ENCODE measurements at places on chromosomes 6 and 20.
A peak's percentile ranks its signal among the peaks of the same experiment; 100 is the strongest.

DNA sequence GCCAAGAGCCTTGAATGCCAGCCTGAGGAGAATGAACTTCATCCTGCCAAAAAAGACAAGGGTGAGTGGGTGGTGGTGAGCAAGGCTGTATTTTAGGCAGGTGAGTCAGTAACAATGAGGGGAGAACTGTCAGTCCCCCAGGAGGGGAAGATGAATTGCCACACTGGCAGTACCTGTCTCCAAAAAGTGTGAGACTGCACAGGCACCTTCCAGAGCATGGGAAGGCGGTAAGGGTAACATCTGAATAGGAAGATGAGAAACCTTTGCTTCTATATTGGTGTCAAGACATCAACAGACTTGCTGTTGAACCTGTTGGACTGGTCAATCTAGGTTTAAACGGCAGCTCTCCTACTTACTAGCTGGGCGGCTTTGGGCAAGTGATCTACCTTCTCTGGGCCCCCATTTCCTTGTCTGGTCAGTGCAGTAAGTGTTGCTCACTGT lies 30.9 kb downstream of the STK35 start:
- DNase-seq = no peak

GRCh38 chr6:3356056-3356823 lies 97.5 kb downstream of the PSMG4 start:
- DNase-seq = peak; percentile 18

DNA sequence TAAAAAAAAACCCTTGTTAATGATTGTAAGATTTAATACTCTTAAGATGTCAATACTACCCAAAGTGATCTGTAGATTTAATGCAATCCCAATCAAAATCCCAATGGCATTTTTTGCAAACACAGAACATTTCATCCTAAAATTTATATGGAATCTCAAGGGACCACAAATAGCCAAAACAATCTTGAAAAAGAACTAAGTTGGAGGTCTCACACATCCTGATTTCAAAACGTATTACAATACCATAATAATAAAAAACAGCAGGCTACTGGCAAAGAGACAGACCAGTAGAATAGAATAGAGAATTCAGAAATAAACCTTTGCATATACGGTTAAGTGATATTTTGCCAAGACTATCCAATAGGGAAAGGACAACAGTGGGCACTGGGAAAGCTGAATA lies 331.9 kb upstream of the JARID2 start:
- DNase-seq = no peak

GRCh38 chr6:109322825-109323224 lies 59.4 kb downstream of the CD164 start:
- no peak for DNase-seq

- DNase-seq = no peak
These were observed 60.7 kb downstream of the PCSK2 start for GRCh38 chr20:17287503-17287902.

- no peak for DNase-seq
These were observed 209.9 kb downstream of the LRFN2 start for GRCh38 chr6:40377173-40377806.

DNA sequence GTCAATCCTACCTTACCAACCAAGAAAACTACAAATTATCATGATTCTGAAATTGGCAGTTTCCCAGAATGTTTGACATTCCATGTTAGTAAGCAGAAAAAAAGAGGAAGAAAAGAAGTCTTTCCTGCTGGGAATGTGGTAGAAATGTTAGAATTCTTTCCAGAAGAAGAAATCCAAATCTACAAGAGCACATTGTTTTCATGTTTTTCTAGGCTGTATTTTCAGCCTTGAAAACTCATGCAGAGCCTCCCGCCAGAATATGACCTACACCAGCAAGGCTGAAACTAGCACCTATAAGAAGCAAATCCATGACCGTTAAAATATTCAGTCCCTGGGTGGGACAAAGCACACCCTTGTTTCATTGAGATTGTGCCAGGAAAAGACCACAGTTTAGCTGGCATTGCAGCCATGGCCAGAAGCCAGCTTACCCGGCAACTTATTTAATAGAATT lies 259.4 kb downstream of the GJA1 start:
- no peak for DNase-seq

GRCh38 chr6:88371480-88371879 lies 205.3 kb upstream of the CNR1 start:
- no peak for DNase-seq

DNA sequence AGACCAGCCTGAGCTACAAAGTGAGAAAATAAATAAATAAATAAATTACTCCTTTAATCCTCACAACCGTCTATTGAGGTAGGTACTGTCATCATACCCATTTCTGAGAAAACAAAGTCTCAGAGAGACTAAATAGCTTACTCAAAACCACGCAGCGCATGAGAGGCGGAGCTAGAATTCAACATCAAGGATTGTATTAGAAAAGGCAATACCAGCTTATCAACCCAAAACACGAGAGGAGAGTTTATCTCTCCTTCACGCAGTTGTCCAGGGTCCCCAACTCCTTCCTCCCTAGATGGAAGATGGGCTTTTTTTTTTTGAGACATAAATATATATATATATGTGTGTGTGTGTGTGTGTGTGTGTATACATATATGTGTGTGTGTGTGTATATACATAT lies 12.2 kb downstream of the HNF4A start:
- no peak for DNase-seq

GRCh38 chr6:161035182-161035980 lies 43.8 kb downstream of the MAP3K4 start:
- no peak for DNase-seq

GRCh38 chr6:107345393-107345792 lies 114.0 kb downstream of the PDSS2 start:
- DNase-seq = no peak

GRCh38 chr6:134000443-134000842 lies 47.4 kb downstream of the TBPL1 start:
- DNase-seq = no peak

DNA sequence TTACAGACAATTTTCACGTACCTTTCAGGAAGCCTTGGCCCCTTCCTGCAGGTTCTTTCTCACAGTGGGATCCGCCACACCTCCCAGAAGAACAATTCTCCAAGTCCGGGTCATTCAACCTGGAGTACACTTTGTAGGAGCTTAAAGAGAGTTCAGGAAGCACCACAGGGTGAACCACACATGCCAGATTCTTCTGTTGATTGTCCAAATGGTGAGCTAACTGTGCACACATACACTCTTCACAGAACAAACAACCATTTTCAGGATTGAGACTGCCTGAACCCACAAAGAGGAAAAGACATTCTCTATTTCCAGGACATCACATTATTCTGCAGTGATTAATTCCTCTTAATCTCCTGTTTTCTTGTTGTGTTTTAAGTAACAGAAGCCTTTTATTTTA lies 51.0 kb downstream of the SCGN start:
- no peak for DNase-seq

- no peak for DNase-seq
These were observed 748 bp downstream of the UBE2J1 start for GRCh38 chr6:89351671-89352277.

- no peak for DNase-seq
These were observed 33.0 kb upstream of the HFE start for GRCh38 chr6:26053992-26054780.

DNA sequence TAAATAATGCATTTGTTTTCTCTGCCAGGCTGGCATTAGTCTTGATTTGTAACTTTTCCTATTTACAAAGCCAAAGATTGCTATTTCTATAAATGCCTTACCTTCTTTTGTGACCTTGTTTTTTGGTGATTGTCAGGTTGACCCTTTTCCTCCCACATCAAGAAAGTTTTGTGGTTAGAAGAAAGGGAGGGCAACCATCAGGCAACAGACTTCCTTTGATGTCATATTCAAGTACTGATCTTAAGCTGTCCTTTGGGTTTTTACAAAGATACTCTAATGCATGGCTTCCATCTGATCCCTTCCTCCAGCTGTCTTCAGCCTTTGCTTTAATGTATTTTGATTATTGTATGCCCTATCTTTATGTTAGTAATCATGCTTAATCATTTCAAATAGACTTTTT lies 23.9 kb downstream of the RNF217 start:
- no peak for DNase-seq

DNA sequence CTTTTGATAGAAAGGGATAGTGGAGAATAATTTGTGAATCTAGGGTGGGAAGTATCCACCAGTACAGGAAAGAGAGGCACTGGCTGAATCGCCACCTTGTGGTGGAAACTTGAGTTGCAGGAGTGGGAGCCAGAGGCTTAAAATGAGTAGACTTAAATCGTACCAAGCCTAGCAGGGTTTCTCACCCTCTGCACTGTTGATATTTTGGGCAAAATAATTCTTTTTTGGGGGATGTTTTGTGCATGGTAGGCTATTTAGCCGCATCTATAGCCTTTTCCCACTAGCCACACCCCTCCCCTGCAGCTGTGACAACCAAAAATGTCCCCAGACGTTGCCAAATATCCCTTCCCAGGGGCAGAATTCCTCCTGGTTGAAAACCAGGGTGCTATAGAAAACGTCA lies 119.1 kb downstream of the DHX35 start:
- peak; percentile 63 for DNase-seq

- DNase-seq = no peak
These were observed 128.9 kb downstream of the HIVEP2 start for GRCh38 chr6:142816031-142816430.

GRCh38 chr6:12233693-12234571 lies 56.2 kb upstream of the EDN1 start:
- DNase-seq = peak; percentile 27

- DNase-seq = no peak
These were observed 138.6 kb downstream of the RPS12 start for GRCh38 chr6:132952986-132953385.

DNA sequence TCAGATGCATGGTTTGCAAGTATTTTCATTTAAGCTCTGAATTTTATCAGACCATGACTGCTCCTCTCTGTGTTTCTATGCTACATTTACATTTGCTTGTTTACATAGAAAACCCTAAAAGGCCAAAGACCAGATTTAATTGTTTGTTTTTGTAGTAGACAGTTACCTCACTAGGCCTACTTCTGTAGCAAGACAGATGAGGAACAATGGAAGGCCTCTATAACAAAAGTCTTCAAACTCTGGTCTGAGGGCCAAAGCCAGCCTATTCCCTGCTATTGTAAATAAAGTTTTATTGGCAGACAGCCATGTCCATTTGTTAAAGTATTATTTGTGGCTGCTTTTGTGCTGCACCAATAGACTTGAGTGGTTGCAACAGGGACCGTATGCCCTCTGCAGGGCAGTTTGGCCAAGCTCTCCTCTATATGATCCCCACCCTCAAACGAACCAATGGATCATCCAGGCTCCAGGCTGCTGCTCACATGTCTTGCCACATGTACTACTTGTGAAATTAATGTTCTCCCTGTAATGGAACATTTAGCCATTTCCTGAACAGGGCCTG lies 182.0 kb downstream of the DOK5 start:
- DNase-seq = no peak

- no peak for DNase-seq
These were observed 62.7 kb downstream of the EDN3 start for GRCh38 chr20:59363101-59363500.

GRCh38 chr20:45863543-45864470 lies 6.4 kb downstream of the ZSWIM3 start:
- DNase-seq = no peak

DNA sequence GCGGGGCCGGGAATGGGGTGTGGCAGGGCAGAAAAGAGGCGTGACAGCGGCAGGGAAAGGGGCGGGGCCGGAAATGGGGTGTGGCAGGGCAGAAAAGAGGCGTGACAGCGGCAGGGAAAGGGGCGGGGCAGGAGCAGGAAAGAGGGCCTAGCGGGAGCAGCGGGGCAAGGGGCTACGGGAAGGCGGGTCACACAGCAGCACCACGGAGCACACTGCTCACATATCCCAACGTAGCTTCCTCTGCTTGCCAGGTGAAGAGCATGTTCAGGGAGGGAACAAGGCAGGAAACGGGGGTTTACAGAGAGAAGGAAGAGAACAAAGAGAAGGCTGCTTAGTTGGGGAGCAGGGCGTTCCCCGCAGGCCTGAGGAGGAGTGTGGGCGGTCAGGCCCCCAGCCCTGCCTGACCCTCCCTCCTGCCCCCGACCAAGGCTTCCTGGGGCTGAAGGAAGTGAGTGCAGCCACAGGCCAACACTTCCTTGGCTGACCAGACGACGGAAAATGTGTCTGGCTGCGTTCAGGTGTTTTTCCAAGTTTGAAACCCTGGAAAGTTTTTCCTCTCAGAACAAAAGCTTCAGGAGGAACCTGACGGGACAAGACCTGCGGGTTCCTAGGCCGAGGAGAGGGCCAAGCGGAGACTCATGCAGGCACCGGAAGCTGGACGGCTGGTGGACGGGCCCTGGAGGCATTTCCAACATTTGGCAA lies 13.8 kb downstream of the UCKL1 start:
- DNase-seq = peak; percentile 54

- DNase-seq = no peak
These were observed 20.1 kb downstream of the JAG1 start for GRCh38 chr20:10653599-10654249.

DNA sequence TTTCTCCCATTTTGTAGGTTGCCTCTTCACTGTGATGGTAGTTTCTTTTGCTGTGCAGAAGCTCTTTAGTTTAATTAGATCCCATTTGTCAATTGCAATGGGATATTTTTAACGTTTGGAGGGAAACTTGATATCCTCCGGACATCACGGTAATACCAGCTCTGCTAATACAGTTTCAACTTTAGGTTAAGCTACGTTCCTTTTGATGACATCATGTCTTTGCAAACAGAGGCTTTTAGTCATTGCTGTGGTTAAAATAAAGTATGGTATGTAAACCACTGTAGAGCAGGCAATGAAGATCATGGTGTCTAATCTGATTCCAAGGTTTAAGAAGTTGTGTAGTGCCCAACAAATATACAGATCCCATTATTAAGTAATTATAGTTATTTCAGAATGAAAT lies 168.0 kb upstream of the CHD6 start:
- no peak for DNase-seq

DNA sequence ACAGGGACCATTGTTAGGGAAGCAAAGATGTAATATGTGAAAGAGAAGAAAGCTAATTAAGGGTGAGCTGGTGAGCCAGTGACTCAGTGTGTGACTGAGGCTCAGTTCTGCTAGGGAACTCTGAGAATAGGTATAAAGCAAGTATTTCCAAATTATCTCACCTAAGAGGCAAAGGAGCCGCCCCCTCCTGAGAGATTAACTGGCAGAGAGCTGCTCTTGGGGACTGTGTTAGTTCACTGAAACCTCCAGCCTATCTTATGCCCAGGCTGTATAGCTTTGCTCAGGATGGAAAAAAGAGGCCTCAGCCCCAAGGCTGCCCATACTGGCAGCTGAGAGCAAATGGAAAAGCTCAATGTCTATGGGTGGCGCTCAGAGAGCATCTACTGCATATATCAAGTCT lies 152.0 kb downstream of the PAK5 start:
- DNase-seq = no peak

DNA sequence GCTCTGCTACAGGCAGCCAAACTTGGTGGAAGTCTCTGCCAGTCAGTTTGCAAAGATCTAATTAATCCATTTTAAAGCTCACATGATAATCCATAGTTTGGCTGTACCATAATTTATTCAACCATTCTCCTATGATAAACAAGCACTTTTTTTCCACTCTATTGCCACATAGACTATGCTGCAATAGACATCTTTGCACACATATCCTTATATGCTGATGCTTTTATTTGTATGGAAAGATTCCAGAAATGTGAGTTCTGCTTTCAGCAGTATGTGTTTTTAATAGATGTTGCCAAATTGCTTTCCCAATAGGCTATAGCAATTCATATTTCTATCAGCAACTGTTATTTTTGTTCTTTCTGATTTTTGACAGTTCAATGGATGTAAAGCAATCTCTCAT lies 628.0 kb downstream of the KIF16B start:
- DNase-seq = no peak

Measured in activated T-helper 2 cell treated with anti-CD3 and anti-CD28 coated beads, Interferon-gamma antibody, Interleukin-2, Interleukin-4, amounts not matched to agents 10 μg/mL and 5 μg/mL and 100 μg/mL, durations not matched to agents 14 hours and 24 hours and 36 hours (primary cell).